Aorta (tissue), 5 donors: ENCODE measurements at places on chromosomes 13 and 19.

GRCh38 chr13:89052699-89053098, 1381.5 kb downstream of the SLITRK5 start:
- DNase-seq, result no peak

DNA sequence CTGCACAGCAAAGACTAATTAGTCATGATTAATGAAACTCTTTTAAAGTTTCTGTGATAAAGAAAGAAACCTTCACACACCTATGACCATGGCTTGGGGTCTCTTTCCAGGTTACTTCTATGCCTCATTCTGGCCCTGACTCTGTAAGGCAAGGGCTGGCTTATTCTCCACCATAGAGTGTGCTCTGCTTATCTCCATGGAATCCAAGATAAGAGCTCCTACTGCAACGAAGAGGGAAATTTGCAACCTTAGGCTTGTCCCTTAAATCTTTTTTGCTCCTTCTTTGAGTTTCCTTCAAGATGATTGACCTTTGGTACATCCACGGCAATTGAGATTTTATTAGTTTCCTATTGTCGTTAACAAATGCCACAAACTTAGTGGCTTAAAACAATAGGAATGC, 239.9 kb downstream of the SPRY2 start:
- DNase-seq, result no peak

DNA sequence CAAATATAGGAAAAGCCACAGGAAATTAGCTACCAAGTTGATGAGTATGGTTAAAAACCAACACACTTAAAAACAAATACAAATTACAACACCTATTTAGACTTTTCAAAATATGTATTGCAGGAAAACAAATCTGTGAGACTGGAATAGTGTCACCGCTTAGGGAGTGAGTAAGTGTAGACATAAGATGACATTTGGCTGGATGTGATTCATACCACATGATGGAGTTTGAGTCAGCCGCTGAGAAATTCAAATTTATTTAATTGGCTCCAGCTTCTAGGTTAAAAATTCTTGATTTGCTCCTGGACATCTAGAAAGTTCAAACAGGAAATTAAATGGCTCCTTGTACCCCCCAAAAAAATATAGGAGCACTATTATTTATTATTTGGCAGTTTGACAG, 531.7 kb downstream of the SLITRK1 start:
- no peak for DNase-seq

- no peak for DNase-seq
Measured at GRCh38 chr19:13819238-13819637, 24.0 kb downstream of the ZSWIM4 start.

DNA sequence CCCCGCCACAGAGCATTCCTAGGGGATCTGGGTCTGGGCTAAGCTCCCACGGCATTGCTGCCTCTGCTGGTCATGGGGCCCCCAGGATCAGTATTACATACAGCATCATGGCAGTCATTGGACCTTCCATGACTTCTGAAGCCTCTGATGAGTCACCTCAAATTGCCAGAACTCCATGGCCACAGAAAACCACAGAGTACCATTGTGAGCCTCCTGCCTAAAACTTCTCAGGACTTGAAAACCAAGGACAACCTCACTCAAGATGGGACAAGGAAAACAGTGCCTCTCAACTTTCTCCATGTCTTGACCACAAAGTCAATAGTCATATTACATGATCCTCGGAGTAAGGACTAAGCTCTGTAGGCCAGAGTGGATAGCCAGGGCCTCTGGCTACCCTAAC, 306.0 kb downstream of the GPC5 start:
- DNase-seq, result no peak

- DNase-seq, result no peak
Measured at GRCh38 chr13:51043310-51043709, 67.8 kb downstream of the C13orf42 start.
